Activated CD8-positive, alpha-beta memory T cell treated with anti-CD3 and anti-CD28 coated beads, Interleukin-2, amount 50 U/mL, for 4 hours (primary cell): ENCODE measurements at places on chromosomes 13 and 19.

DNA sequence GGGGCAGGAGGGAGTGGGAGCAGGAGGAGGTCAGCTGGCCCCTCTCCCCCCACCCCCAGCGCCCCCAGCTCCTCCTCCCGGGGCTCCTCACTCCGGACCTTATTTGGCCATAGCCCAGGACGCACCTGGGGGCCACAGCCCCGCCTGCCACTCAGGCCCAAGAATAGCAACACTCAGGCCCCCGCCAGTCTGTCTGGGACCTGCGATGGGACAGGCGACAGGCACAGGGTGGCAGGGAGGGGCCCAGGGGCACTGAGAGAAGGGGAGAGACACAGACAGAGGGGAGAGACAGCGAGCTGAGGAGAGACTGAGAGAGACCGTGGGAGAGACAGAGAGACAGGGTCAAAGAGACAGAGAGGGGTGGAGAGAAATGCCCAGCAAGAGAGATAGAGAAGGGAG, 10.2 kb downstream of the JOSD2 start:
- DNase-seq = no peak

DNA sequence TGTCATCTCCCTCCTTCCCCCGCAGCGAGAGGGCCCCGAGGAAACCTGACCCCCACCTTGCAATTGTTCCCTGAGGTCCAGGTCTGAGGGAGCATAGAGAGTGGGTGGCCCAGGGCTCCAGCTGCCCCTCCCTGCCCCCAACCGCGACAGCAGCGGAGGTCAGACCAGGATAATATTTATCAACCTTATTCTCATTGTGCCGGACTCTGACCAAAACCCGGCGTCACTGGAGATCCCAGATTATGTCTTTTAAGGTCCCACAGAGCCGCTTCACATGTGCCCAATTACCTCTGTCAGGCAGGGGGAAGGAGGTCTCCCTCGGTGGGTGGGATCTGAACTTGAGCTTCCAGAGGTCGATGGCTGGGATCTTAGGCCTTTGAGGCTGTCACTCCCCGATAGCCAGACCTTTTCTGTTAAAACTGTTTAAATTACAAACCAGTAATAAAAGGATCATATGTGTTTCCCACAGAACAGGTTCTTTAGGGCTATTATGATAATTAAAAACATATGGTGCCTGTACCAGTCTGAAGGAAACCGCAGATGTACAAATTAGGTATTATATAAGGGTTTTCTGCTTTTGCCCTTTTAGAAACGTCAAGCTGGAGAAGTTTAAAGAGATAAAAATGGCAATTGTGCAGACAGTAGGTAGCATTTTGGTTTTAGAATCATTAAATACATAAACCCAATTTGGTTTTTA, 195.5 kb downstream of the ZNF536 start:
- DNase-seq = no peak

GRCh38 chr13:87667686-87668085, 3.5 kb upstream of the SLITRK5 start:
- DNase-seq = no peak

DNA sequence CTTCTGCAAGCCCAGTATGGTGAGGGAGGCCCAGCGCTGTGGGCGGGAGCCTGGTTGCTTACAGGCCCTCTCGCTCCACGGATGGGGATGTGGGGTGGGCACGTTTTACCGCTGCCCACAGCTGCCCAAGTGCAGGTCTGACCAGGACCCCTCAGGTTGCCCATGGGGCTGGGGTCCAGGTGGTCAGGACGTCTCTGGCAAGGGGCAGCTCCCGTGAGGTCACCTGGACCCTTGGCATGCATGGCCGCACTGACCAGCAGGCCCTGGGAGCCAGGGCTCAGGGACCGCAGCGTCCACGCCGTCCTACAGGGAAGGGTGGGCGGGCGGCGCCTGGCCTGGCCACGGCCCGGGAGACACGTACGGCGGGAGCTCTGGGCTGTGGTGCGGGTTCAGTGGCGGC, 32.8 kb downstream of the GAS6 start:
- DNase-seq = no peak

GRCh38 chr19:3407556-3408516, 41.5 kb downstream of the NFIC start:
- DNase-seq = no peak

- no peak for DNase-seq
Observed at GRCh38 chr13:97030705-97031452, 36.6 kb upstream of the OXGR1 start.

DNA sequence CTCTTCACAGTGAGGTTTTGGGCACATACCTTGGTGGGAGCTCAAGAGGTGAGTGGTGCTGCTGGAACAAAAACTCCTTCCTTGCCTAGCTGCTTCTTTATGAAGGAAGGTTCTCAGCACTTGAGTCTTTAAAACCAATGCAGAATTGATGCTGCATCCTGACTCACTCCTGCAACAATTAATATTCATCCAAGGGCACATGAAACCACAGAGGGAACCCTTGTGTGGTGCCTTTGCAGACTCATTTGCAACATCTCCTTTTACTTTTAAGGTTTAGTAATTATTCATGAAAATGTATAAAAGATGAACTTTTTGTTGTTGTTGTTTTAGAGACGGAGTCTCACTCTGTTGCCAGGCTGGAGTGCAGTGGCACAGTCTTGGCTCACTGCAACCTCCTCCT, 30.1 kb downstream of the OPA3 start:
- DNase-seq = no peak
